ENCODE measurements at places on chromosomes 16 and 17.
A peak's percentile ranks its signal among the peaks of the same experiment; 100 is the strongest.

GRCh38 chr16:76276745-76277438 lies at the start of gene CNTNAP4:
Gene CNTNAP4, plus strand, starts transcription at chr16:76277401. Its CDS starts 262 bp downstream, at chr16:76277663.
- DNase-seq: no peak

DNA sequence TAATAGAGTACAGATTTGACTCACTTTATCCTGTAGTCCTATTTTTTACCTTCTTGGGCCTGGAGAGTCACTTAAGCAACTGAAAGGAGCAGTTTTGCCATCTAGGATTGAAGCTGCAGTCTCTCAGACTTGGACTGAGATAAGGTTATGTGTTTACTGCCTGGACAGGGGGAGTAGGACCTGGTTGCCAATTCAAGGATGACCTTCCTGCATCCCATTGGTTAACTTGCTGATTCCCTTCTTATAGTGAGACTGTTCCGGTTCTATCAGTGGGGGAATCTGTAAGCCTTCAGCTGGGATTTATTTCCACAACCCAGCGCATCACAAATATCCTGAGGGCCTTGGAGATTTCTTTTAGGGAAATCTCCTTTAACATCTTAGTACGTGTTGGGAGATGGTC lies 2.9 kb downstream of the UBN1 start:
- DNase-seq: no peak

GRCh38 chr17:28655160-28655559 lies 6.5 kb downstream of the SDF2 start:
- no peak for DNase-seq

DNA sequence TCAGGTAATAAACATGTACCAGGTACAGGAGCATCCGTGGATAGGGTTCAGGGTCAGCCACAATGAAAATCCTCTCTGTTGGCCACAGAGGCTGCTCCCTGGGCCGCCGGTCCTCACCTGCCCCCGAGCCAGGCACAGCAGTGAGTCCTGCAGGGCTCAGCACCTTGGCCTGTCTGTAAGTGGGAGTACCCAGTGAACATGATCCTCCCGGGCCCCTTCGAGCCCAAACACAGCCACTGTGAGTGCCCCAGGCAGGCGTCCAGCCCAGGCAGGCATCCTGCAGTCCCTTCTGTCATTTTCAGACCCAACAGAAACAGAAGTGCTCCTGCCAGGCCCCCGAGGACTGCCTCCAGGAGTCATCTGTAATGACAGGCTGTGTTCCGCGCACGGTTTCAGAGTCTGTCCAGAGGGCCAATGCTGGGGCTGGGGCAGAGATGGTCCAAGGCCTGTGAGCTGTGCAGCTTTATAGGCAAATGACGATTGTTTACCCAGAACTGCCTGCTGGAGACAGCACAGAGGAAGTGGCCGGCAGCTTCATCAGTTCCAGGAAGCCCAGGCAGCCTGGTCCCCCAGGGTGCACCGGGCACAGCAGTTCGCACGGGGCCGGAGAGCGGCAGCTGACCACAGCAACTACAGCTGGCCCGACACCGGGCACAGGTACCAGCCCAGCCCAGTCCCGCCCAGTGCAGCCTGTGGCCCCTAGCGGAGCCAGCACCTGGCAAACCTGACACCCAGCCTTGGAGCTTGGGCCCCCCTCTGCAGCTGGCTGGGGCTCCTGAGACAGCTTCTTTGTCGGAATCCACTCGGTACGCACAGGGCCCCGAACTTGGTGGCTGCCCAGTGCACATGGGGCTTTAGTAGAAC lies 13.2 kb downstream of the SLC7A5 start:
- peak; percentile 60 for DNase-seq

GRCh38 chr17:50845240-50846147 lies 10.1 kb downstream of the WFIKKN2 start:
- DNase-seq: no peak

GRCh38 chr17:76906463-76906862 lies 38.3 kb downstream of the MGAT5B start:
- no peak for DNase-seq

- DNase-seq: no peak
These were observed 3.7 kb downstream of the GGA2 start for GRCh38 chr16:23506606-23506994.

- no peak for DNase-seq
These were observed 1066.7 kb upstream of the RBFOX1 start for GRCh38 chr16:6265968-6266367.
